BE2C (cell line): ENCODE measurements at places on chromosomes 5 and 9.
A peak's percentile ranks its signal among the peaks of the same experiment; 100 is the strongest.

DNA sequence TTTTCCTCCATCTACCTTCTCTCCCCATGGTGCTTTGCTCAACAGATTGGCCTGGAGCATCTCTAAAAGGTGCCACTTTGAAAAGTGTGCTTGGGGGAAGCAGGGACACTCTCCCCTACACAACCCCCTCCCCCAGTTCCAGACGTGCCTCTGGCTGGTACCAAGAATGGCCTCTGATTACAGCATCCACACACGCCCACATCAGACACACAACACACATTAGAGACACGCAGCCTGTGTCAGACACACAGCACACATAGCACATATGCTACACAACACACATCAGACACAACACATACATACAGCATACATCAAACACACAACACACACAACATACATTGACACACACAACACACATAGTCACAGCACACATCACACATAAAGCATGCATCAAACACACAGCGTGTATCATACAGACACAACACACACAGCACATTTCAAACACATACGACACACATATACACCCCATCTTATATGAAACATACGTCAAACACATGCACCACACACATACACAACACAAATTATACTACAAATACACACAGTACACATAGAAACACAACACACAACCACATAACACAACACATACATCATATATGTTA lies 150.4 kb downstream of the RGS3 start:
- no peak for DNase-seq

DNA sequence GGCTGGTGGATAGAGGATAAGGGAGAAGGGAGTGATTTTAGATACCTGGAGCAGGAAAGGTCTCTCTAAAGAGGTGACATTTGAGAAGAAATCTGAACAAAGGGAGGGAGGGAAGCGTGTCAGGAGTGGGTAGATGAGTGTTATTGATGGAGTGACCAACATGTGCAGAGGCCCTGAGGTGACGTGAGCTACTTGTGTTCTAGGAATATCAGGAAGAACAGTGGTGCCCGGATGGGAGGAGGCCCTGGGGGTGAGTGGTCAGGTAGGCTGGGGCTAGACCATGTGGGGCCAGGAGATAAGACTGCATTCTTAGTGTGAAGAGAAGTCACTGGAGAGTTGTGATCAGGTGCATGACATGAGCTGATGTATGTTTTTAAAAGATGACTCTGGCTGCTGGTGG lies 256.2 kb downstream of the ARHGAP26 start:
- DNase-seq: no peak

GRCh38 chr9:113307396-113307975 lies 4.3 kb upstream of the RNF183 start:
- DNase-seq: no peak

DNA sequence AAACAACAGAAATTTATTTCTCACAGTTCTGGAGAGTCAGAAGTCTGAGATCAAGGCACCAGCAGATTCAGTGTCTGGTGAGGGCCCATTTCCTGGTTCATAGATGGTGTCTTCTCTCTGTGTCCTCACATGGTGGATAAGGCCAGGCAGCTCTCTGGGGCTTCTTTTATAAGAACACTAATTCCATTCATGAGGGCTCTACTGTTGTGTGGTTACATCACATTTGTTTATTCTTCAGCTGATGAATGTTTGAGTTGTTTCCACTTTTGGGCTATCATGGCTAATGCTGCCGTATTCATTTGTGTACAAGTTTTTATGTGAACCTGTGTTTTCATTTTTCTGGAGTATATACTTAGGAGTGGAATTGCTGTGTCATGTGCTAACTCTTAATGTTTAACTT lies 35.2 kb downstream of the DDX4 start:
- DNase-seq: no peak

DNA sequence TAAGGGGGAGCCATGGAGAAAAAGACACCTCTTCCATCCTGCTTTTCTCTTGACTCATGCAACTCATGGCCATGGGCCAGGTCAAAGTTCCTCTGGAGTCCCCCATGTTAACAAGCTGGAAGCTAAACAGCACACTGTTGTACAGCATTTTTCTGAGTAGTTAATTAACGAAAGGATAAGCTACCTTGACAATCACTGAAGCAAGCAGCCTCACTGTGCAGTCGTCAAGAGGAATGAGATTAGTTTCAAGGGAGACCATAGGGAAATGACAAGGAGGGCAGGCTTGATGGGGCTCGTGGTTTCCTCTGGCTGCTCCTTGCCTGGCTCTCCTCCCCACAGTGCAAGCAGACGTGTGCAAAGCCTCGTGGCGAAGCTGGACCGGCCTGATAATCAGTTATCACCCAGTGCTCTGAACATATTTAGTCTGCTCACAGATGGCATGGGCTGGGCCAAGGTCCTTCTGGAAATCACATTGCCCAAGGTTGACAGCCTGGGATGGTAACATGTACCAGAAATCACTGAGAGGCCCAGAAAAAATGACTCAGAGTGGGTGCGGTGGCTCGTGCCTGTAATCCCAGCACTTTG lies 209.5 kb downstream of the SLIT3 start:
- DNase-seq: no peak

DNA sequence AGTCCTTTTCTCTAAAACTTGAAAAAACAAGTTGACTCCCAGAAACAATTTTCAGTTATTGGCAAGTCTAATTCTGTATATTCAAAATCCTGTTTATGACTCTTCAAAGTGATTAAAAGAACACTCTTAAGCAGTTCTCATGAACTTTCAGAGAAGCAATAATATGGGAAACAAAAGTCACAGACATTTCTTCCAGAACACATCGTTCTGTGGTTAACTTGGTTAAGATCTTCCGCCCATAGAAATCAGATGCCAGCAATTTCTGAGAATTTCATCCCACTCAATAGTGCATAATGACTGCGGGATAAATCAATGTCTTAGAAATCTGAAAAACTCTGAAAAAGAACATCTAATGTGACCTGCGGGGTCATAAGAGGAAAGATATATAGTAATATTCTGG lies 300.5 kb downstream of the COX7C start:
- no peak for DNase-seq

GRCh38 chr5:95881833-95882232 lies 59.3 kb upstream of the GLRX start:
- DNase-seq: no peak

DNA sequence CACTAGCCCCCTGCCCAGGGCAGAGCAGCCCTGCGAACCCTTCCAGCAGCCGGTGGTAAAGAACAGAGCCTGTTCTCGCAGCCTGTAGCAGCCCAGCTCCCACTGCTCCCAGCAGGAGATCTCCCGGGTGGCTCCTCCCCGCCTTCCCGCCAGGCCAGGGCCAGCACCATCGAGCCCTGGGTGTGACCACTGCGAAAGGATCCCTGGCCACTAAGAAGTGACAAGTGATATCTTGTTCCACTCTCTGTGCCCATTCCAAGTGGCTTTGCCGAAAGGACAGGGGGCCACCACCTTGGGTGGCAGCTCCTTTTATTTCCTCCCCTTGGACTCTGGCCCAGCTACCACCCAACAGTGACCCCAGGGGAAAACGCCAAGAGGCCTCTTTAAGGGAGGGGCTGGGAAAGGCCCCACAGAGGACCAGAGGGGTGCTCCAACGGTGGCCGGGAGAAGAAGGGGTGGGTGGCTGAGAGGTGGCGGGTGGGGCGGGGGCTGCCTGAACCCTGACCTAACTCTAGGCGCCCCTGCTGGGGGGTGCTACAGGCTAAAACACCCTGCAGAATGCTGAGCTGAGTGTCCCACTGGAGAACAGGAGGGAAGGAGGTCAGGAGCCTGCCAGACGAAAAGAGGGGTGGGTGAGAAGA lies 1.6 kb downstream of the NACC2 start:
- no peak for DNase-seq

GRCh38 chr5:79488058-79488457 lies 25.9 kb downstream of the HOMER1 start:
- no peak for DNase-seq

DNA sequence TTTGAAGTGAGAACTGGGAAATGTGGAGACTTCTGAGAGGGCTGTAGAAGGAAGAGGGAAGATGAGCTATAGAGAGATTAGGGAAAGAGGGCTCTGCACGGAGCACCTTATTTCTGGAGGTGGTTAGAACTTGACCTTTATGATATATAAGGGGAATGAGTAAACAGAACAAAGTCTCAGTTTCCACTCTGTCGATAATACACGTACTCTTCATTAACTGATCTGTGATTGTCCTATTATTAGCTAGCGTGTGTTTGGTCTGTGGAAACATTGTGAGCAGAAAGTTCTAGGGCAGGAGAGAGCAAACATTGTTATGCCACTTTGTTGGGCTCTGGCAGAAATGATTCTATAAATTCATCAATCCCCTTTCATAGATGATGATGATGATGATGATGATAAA lies 118.5 kb downstream of the UGCG start:
- DNase-seq: no peak

GRCh38 chr9:5549658-5550650 lies 39.6 kb downstream of the PDCD1LG2 start:
- DNase-seq: no peak

DNA sequence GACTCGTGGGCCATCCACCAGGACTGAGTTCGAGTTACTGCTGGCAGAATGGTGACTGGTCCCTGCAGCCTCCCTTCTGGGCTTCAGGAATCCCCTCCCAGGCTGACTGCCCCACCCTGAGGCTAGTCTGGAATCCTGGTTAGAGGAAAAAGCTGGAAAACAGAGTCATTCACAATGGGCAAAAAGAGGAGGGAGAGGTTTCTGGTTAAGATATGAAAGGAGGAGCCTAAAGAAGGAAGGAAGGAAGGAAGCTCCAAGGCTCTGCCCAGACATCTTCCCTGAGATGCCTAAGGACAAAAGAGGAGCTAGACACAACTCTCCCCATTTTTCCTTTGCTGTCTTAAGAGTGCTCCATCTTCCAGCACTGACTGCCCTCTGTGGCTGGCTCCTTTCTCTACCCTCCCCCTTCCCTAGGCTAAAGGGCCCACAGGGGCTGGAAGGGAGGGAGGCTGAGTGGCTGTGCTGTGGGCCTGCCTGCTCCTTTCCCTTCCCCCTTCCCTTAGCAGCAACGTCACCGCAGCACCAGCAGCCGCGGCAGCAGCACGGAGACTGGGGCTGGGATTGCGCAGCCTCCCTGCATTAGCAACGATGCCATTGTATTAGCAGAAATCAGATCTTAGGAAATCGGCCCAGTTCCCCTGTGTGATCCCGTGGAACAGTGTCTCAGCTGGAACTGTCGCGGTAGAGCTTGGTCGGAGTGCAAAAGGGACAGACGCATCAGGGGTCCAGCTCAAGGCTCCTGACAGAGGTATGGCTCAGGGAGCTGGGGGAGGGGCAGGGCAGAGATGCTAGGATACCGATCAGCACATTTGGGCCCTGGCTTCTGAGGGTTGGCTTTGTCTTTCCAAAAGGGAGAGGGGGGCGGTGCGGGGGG lies 48.7 kb downstream of the RUSC2 start:
- DNase-seq: peak; percentile 81

- no peak for DNase-seq
Measured at GRCh38 chr9:81461196-81461595, 228.2 kb downstream of the TLE1 start.

- no peak for DNase-seq
Measured at GRCh38 chr5:109529520-109529919, 119.7 kb upstream of the PJA2 start.
